GM23248 (cell line): ENCODE measurements at places on chromosomes 11 and 22.
A peak's percentile ranks its signal among the peaks of the same experiment; 100 is the strongest.

- DNase-seq, result peak; percentile 44
- no peaks in the 10 kb centered on the region for H3K36me3 ChIP-seq
- peak overlapping the region; percentile 93 for H3K4me3 ChIP-seq
- H3K4me1 ChIP-seq, result peaks cover 22% of the 10 kb centered on the region
These were observed 746 bp downstream of the CTNND1 start for GRCh38 chr11:57762235-57762861.

- H3K4me1 ChIP-seq, result no peaks in the 10 kb centered on the region
- no peak for DNase-seq
- H3K36me3 ChIP-seq, result no peaks in the 10 kb centered on the region
These were observed 114.8 kb downstream of the GRM5 start for GRCh38 chr11:88950975-88951374.

DNA sequence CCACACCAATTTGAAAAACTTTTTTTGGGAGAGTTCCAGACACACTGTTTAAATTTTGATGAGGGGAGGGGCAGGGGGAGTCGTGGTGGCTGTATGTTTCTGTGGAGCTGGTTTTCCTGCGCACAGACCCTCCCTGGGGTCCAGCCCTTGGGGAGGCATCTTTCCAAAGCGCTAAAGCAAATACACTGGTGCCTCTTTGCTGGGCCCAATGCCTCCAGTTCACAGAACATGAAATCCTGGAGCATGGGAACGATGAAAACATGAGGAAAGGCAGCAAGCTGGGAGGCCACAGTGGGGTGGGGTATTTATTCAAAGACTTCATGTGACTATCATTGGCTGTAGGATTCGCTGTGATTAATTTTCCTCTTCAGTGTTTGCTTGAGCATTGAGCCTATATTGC is 135.3 kb downstream of the CCDC34 start:
- H3K36me3 ChIP-seq, result no peaks in the 10 kb centered on the region
- DNase-seq, result no peak
- H3K4me1 ChIP-seq, result peaks cover 38% of the 10 kb centered on the region
- no peaks in the 10 kb centered on the region for H3K27me3 ChIP-seq

- H3K27ac ChIP-seq, result no peak overlapping the region
- no peaks in the 10 kb centered on the region for H3K27me3 ChIP-seq
- DNase-seq, result no peak
- H3K4me3 ChIP-seq, result no peak overlapping the region
- H3K36me3 ChIP-seq, result no peaks in the 10 kb centered on the region
These were observed 2.9 kb downstream of the PRR33 start for GRCh38 chr11:1888811-1889210.

DNA sequence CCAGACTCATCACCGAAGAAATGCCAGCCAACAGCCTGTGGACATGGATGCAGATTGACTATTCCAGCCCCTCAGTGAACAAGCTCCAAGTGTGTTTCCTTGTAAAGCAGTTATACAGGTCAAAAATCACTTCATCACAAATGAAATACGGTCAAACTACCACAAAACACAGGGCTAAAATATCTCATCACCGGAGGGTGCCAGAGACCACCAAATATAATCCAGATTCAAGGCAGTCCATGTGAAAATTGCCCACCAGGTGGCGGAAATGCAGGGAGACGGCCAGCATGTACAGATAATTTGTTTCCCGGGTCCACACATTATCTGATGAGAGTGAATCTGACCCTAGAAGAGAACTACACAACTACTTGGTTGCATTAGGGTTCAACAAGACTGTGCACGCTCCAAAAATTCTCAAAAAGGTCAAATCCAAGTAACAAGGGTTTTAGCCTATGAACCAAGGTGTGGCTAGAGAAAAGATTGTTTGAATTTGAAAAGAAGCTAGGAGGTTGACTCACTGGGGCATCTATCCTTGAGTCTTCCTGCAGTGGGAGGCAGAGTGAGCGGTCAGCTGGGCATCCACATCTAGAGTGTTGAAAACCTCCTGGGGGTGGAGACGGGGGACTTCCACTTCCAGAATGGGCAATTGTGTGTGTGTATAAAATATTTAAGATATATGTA is 71.7 kb downstream of the IGLL5 start:
- H3K27ac ChIP-seq, result no peak overlapping the region
- no peaks in the 10 kb centered on the region for H3K36me3 ChIP-seq
- peaks cover 9% of the 10 kb centered on the region for H3K27me3 ChIP-seq
- H3K4me1 ChIP-seq, result no peaks in the 10 kb centered on the region

GRCh38 chr11:17985517-17985916 is 27.3 kb downstream of the SERGEF start:
- DNase-seq, result peak; percentile 55
- H3K27ac ChIP-seq, result peak overlapping the region; percentile 73
- H3K4me1 ChIP-seq, result peaks cover 18% of the 10 kb centered on the region
- no peaks in the 10 kb centered on the region for H3K27me3 ChIP-seq

- peaks cover 25% of the 10 kb centered on the region for H3K4me1 ChIP-seq
- no peak overlapping the region for H3K27ac ChIP-seq
- H3K36me3 ChIP-seq, result peaks cover 11% of the 10 kb centered on the region; the same call in 1 of the 2 replicates
- H3K27me3 ChIP-seq, result no peaks in the 10 kb centered on the region
- H3K4me3 ChIP-seq, result no peak overlapping the region
These were observed 21.5 kb upstream of the AIFM3 start for GRCh38 chr22:20945578-20945934.

DNA sequence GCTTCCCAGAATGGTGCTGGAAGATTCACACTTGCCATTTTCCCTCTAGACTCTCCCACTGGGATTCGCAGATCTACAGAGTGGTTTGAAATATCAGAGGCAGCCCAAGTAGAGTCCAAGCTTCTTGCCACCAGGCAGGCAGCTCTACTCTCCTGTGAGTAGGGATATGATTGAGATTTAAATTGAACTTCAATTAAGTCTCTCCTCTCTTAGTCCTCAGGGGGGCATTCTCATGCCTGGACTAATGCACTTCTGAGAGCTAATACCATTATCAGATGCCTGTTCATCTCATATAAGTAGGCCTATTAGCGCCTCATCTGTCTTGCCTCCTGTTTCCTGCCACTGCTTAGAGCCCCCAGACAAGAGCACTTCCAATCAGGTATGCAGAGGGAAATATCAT is 25.5 kb upstream of the AMPD3 start:
- H3K36me3 ChIP-seq, result no peaks in the 10 kb centered on the region
- H3K4me1 ChIP-seq, result peaks cover 10% of the 10 kb centered on the region
- no peak for DNase-seq
- H3K27ac ChIP-seq, result no peak overlapping the region
- H3K4me3 ChIP-seq, result no peak overlapping the region
- H3K27me3 ChIP-seq, result no peaks in the 10 kb centered on the region

- H3K27ac ChIP-seq, result no peak overlapping the region
- no peaks in the 10 kb centered on the region for H3K4me1 ChIP-seq
- DNase-seq, result peak; percentile 61
These were observed 16.3 kb downstream of the HTR3A start for GRCh38 chr11:113991170-113991569.

GRCh38 chr11:13851691-13852090 is 110.8 kb upstream of the SPON1 start:
- H3K4me1 ChIP-seq, result no peaks in the 10 kb centered on the region
- no peak overlapping the region for H3K27ac ChIP-seq
- H3K4me3 ChIP-seq, result no peak overlapping the region
- no peaks in the 10 kb centered on the region for H3K36me3 ChIP-seq
- no peak for DNase-seq

DNA sequence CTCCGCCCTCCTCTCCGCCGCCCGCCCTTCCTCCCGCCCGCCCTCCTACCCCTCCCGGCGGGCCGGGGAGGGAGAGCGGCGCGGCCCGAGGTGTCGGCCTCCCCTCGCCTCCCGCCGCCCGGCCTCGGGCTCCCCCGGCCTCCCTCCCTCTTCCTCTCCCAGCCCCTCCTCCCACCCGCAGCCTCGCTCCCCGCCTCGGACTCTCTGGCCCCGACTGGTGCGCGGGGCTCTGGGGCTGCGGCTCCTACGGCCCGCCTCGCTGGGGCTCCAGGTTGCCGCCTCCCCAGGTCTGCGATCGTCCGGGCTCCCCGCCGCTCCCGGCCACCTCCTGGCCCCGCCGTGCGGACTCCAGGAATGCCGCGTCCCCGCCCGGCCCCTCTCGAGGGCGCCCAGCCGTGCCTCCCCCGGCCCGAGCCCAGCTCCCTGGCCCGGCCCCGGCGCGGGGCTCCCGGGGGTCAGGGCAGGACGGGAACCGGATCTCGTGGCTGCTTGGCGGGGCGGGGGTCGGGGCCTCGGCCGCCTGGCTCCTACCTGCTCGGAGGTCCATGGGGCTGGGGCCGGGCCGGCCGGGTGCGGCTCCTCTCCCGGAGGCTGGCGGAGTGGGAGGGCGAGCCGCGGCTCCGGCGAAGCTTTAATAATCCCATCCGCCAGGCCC is at the start of gene CLCF1:
CLCF1 (minus strand) TSS at position 606 of the 655 bp plus-strand sequence; CDS start at position 547, 59 bp downstream.
- peak; percentile 75 for DNase-seq
- peak within 1 kb of the TSS; percentile 81 for H3K4me3 ChIP-seq
- H3K36me3 ChIP-seq, result 0 out of 2 replicates have a peak, but pooled peaks cover 5% of the 10 kb centered on the region
- peaks cover 48% of the 10 kb centered on the region for H3K4me1 ChIP-seq
- H3K27ac ChIP-seq, result peak within 1 kb of the TSS; percentile 98

DNA sequence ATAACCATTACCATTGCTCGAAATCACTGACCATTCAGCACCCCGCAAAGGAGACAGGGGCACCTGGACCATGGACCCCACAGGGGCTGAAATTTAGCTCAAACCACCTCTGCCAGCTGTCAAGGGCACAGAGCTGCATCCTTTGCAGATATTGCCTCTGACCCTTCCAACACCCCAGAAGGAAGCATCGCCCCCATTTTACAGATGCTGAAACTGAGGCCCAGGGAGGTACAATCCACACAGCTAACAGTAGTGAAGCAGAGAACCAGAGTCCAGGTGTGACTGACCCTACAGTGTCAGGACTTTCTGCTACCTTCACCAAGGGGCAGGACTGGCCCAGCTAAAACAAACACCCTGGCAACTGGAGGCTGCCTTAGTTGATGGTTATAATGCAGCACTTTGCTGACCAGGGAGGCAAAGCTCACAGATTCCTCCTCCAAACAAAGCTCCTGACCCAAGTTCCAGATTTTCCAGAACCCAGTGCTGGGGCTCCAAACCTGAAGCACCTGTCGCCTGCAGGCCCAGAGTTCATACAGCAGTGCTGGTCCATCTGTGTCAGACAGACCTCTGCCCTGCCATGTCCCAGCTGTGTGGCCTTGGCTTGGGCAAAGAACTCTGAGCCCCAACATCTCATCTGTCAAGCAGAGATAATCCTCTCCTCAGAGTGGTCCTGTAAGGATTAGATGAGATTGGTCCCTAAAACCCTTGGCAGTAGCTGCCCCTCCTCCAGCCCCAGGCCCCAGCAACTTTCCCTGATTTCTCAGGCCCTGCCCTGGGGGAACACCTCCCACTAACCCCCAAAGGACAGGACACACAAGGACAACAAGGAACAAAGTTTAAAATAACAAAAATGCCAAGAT is 15.2 kb upstream of the ARAP1 start:
- no peak overlapping the region for H3K27ac ChIP-seq
- no peak overlapping the region for H3K4me3 ChIP-seq
- no peaks in the 10 kb centered on the region for H3K27me3 ChIP-seq
- no peaks in the 10 kb centered on the region for H3K36me3 ChIP-seq
- DNase-seq, result no peak

DNA sequence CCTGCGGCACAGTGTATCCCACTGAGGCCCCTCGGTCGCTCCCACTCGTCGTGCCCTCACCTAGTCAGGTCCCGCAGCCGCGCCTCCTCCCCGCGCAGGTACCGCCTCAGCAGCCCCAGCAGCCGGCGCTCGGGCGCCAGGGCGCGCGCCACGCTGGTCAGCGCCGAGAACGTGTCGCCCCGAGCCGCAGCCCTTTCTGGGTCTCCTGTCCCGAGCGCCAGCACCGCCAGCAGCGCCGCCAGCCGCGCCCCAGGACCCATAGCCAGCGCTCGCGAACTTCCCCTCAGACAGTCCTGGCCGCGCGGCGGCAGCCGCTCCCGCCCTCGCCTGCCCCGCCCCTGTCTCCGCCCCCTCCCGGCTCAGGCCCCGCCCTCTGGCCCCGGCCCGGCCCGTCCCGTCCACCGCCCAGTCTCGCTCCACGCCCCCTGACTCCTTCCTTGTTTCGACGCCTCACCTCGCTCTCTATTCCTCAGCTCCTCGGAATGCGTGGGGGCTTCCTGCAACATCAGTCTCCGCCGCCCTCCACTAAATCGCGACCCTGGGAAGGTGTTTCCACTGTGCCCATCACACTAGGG is at the start of gene P4HA3:
P4HA3 (minus strand) TSS at position 289 of the 575 bp plus-strand sequence; CDS start at position 260, 29 bp downstream.
- H3K4me1 ChIP-seq, result 0 out of 2 replicates have a peak, but pooled peaks cover 12% of the 10 kb centered on the region
- peak; percentile 82 for DNase-seq
- H3K36me3 ChIP-seq, result no peaks in the 10 kb centered on the region
- no peaks in the 10 kb centered on the region for H3K27me3 ChIP-seq

DNA sequence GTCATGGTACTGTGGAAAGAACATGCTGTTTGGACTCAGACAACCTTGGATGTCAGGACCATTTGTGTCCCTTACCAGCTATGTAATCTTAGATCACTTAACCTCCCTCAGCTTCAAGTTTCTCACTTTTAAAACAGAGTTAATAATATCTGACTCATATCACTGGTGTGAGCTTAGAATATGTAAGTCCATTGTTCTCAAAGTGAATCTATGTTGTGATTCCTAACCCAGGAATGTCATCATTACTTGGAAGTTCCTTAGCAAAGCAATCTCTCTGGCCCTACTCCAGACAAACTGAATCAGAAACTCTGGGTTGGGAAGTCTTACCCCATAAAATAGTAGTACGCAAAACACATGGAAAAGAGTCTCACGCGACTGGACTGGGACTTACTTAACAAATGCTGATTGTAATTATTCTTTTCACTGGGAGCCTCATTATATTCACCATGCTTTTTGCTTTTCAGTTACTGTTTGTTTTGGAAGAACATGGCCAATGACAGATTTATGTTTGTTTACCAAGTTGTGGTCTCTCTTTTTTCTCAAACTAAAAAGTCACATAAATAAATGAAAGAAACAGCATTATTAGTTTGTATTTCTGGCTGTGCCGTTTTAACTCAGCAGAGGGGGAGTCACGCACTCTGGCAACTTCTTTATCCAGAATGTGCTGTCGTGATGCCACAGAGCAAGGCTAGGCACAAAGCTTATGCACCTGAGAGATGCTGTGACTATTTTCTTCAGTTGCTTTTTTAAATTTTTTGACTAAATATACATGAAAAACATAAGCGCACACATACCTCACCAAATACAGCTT is 217.7 kb upstream of the CTSC start:
- H3K27me3 ChIP-seq, result no peaks in the 10 kb centered on the region
- DNase-seq, result peak; percentile 99
- peak overlapping the region; percentile 43 for H3K4me3 ChIP-seq
- no peaks in the 10 kb centered on the region for H3K36me3 ChIP-seq
- peak overlapping the region; percentile 92 for H3K27ac ChIP-seq

- H3K27me3 ChIP-seq, result no peaks in the 10 kb centered on the region
- DNase-seq, result no peak
- H3K27ac ChIP-seq, result no peak overlapping the region
- peaks cover 36% of the 10 kb centered on the region for H3K4me1 ChIP-seq
- no peaks in the 10 kb centered on the region for H3K36me3 ChIP-seq
These were observed 66.7 kb downstream of the RAB30 start for GRCh38 chr11:83004746-83005556.
